ENCODE measurements at places on chromosomes 7 and 10.

DNA sequence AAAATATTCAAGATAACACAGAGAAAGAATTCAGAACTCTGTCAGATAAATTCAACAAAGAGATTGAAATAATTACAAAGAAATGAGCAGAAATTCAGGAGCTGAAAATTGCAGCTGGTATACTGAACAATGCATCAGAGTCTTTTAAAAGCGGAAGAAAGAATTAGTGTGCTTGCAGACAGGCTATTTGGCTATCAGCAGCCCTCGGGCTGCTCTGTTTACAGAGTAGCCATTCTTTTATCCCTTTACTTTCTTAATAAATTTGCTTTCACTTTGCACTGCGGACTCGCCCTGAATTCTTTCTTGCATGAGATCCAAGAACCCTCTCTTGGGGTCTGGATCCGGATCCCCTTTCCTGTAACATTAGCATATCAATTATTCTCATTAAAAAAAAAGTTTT, 1040.0 kb downstream of the SORCS3 start:
- no peak for DNase-seq

DNA sequence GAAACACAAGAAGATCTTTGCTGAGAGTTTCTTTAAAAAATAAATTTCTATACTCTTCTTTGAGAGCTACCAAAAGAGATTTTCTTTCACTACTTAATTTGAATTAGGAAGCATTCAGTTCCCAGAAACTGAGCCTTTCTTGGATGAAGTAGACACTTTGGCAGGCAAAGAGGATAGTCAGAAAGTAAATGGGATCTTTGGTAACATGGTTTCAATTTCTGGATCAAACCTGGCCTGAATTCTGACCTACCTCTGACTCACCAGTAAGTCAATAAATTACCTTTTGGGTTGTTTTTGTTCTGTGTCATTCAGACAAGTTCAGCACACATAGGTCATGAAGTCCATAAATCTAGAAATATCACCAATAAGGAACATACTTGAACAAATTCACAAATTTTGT, 26.8 kb upstream of the CABCOCO1 start:
- DNase-seq, result no peak

DNA sequence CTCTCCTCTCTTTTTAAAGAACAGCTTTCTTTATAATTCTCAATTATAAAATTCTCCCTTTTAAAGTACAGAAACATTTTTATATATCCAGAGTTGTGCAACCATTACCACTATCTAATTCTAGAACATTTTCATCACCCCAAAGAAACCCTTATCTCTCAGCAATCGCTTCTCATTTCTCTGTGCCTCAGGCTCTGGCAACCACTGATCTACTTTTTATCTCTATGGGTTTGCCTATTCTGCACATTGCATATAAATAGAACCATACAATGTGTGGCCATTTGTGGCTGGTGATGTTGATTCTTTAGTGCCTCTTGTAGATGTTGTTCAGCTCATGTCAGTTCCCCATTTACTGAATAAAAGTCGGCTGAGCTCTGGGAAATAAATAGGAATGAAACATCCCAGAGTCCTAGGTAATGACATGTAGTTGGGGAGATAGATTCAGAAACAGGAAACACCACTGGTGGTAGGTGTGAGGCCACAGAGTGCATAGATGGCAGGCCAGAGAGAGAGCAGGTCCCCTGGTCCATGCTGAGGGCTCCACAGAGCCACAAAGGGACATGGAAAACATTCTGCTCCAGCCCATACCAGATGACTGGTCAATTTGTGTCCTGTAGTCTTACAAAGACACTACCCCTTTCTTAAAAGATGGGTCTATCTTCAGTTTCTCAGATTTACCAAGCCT, 126.5 kb downstream of the PLPP4 start:
- no peak for DNase-seq

GRCh38 chr7:14376711-14377110, 387.2 kb upstream of the ETV1 start:
- no peak for DNase-seq

DNA sequence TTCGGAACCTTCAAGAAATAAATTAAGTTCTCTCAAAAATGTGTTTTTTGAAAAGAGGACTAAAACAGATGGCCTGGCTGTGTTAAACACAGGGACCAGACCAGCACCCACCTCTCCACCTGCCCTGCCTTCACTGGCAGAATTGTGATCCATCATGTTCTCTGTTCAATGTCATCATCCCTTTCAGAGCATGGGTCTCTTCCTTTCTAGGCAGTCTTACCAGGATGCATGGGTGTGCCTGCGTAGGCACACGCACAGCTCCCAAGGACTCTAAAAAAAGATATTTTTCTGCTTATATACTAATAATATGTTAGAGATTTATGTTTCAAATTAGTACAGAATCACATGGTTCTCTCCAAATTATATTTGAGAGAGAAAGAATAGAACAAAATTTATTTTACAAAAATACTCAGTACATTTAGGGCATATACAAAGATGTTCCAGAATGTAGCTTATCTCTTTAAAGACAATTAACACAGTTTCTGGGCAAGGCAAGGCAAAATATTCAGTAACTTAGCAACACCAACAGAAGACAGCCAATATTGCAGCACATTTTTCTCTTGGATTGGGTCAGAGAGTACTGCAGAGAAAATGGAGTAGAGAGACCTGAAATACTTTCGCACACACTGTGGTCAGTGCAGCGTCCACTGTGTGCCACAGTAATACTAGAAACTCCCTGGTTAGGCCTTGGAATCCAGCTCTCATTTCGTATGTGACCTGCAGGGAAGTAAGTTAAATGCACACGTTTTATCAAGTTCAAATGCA, 52.8 kb downstream of the EGFR start:
- DNase-seq, result no peak

DNA sequence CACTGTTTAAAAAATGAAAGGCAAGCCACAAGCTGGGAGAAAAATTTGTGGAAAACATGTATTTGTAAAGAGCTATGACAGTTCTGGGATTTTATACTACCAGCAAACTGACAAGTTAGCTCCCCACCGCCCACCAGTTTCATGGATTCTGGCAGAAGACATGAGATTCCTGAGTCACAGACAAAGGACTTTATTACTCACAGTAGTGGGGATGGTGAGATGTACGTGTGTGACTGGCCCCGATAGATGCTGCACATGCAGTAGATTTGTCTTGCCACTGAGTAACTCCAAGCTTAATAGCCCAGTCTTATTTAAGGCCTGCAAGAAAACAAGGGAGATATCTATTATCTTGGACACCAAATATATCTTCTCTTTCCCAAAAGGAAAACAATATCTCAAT, 281.7 kb downstream of the AHR start:
- peak; percentile 84 for DNase-seq

- no peak for DNase-seq
Measured at GRCh38 chr10:79561257-79561656, 1.1 kb upstream of the SFTPA2 start.

- no peak for DNase-seq
Measured at GRCh38 chr7:8982338-8982992, 549.1 kb downstream of the NXPH1 start.

DNA sequence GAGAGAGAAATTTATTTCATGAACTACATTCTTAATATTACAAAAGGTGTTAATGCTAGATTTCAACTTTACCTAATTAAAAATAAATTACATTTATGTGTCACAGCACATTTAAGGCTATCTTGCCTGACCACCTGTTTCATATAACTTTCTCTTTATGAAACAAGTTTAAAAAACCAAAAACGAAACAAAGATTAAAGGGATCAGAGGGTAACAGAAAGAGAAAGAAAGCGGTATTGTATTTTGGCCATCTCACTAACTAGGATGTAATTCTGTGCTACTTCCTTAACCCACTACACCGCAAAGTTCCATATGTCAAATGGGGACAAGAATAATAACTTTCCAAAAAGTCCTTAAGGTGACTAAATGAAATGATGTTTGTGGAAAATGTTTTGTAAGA, 6.3 kb upstream of the RHOBTB1 start:
- DNase-seq, result no peak

DNA sequence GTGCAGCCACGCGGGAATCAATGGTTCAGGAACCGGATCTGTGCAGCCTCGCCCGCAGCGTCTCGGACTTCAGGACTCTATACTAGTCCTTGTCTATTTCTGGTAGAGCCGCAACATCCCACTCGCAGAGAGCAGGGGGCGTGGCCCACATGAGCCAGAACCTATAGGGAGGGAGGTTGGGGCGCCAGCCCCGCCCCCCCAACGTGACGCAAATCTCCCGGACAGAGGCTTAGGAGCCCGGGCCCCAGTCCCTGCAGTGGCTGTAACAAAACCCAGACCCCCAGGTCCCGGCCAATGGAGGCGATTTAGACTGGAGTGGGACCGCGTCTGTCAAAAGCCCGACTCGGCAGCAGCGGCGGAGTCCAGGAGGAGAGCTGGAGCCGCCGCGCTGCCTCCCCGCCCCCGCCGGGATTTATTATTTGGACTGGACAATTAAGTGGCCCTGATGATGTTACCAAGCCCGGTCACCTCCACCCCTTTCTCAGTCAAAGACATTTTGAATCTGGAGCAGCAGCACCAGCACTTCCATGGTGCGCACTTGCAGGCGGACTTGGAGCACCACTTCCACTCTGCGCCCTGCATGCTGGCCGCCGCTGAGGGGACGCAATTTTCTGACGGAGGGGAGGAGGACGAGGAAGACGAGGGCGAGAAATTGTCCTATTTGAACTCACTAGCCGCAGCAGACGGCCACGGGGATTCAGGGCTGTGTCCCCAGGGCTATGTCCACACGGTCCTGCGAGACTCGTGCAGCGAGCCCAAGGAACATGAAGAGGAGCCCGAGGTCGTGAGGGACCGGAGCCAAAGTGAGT, at the start of gene NKX2-3:
NKX2-3 (plus strand) TSS at position 256 of the 809 bp plus-strand sequence; CDS start at position 446, 190 bp downstream.
- no peak for DNase-seq

DNA sequence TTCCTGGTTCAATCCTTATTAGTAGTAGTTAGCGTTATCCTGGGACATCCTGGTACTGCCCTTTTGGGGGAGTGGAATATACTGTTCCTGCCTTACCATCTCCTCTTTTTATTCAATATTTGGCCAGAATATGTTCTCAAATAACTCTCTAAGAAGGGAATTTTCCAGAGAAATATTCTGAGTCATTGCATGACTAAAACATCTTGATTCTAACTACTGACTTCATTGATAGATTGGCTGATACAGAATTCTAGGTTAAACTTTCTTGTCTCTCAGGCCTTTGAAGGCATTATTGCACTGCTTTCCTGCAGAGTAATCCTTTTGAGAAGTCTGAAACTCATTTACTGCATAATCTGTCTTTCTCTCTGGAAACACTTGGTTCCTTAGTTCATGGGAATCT, 275.5 kb upstream of the DGKB start:
- no peak for DNase-seq

GRCh38 chr10:78614744-78615143, 454.0 kb upstream of the ZMIZ1 start:
- DNase-seq, result no peak

DNA sequence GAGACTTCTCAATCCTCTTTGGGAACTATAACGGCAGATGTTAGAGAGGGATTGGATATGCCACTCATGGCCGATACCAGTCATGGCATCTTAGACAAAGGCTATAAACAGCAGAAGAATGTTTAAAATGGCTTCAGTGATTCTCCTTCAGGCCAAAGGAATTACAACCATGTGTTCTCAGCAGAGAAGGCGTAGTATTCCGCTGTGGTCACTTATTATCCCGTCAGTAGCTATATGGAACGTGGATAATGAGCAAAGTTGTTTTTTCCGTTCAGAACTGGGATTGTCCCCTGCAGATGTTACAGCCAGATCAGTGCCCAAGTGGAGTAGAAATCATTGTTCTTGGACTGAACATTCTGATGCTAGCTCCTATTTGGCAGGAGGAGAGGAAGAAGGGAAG, 43.1 kb downstream of the TEX36 start:
- DNase-seq, result peak; percentile 2

DNA sequence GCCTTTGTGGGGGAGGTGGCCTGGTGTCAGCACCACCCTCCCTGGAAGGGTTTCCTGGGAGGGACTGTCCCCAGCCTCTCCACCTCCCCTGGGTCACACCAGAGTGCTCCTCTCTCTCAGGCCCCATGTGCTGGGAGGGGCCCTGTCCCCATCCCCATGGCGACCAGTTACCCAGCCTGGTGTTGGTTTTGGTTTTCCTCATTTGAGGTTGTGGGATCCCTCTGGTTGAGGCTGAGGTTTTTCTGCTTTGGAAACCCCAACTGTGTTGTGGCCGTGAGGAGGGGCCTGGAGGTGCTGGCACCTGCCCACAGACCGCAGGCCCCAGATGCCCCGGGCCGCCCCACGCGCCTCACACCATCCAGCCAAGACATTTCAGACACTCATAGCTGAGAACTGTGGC, 106.3 kb downstream of the GRK5 start:
- DNase-seq, result no peak
